ENCODE measurements at places on chromosomes 3 and 15.

DNA sequence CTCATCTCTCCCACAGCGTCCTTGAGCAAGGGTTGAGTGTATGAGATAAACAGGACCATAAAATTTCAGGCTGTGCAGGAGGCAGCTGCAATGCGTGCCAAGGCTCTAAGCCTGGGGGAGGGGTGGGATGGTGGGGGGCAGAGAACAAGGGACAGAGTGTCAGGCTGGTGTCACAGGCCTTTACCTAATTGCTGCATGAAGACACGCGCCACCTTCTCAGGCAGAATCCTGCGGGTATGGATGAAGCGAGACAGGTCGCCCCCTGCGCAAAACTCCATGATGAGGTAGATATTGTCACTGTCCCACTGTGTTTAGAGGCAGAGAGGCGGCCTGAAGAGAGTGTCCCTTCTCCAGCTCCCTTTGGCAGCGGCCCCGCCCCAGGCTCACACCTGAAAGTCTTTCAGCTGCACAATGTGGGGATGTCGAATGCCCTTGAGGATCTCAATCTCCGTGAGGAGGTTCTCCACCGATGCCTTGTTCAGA lies 1.0 kb downstream of the ULK3 start:
- no peak for DNase-seq

DNA sequence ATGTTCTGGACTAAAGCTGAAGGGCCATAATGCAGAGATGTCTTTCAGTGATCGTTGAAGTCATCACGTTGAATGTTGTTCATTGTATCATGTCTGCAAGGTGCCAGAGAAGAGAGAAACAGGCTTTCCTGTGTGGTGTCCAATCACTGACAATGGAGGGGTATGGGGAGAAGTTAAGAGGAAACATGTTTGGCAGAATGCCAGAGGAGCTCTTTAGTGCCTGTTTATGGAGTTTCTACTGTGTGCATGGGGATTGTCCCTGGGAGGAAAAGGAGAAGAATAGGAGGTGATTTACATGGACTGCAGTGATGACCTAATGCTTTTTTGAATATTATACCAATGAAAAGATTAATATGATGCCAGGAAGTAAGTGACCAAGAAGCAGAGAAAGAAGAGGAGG lies 11.7 kb downstream of the SCAANT1 start:
- no peak for DNase-seq

GRCh38 chr3:137693791-137694190 lies 70.3 kb upstream of the SOX14 start:
- no peak for DNase-seq

- DNase-seq, result no peak
Measured at GRCh38 chr15:71223516-71223915, 108.2 kb downstream of the THSD4 start.
